ENCODE measurements at places on chromosomes 1 and 21.

- no peak for DNase-seq
Observed at GRCh38 chr1:100009458-100009857, 39.7 kb downstream of the SLC35A3 start.

DNA sequence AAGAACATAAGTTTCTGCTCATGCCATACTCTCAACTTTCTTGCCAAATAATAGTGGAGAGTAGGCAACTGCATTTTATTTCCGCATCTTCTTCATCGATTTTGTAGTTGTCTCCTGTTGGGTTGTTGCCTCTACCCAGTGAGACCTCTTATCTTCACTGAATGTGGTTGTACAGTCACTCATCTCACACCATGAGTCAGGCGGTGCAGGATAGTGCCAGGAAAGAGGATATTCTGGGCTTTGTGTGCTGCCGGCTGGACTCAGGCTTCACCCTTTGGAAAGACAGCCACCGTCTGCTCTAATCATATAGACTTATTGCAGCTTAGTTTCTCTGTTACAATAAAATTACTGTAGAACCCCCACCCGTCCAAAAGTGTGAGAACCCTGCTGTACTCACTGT, 154.3 kb upstream of the USP24 start:
- DNase-seq = no peak

GRCh38 chr1:161838362-161838761, 72.2 kb downstream of the ATF6 start:
- no peak for DNase-seq

- peak; percentile 21 for DNase-seq
Observed at GRCh38 chr1:221708987-221709386, 32.9 kb downstream of the DUSP10 start.

GRCh38 chr21:39088031-39088370, 95.2 kb downstream of the PSMG1 start:
- no peak for DNase-seq

GRCh38 chr21:16502273-16502672, 772.5 kb downstream of the USP25 start:
- no peak for DNase-seq

DNA sequence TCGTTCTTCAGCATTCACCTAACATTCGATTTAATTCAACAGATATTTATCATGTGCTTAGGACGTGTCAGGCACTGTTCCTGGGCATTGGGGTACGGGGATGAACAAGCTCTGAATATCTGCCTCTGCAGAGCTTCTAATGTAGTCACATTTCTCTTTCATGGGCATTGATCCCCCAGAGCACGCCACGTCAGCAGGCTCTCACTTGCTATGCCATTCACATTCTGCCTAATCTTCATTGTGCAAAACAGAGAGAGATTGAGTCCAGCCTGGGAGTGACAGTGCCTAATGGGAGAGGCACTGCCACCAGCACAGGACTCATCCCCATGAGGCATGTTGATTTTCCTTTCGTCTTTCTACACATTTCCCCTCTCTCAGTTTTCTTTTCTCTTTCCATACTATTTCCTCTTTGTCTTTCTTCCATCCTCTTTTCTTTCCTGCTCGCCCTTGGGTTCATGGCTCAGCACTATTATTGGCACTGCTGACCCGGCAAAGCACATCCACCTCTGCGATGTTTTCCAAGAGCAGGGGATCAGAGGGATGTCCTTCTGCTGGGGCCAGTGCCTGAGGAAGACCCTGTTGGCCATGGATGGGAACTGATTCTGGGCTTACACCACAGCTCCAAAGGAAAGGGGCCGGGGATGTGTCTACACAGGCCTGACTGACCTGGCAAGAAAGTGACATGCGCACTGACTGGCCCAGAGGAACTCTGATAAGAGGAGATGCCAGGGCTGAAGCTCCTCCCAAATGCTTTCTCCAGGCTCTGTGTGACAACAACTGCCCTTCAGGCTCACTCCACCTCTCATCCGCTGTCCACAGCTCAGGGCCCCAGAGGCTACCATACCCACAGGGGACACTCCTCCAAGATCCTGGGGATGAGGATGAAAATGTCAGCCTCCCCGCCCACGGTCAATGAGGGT, 195.9 kb downstream of the TOMM20 start:
- DNase-seq = no peak

- DNase-seq = no peak
Observed at GRCh38 chr1:225044258-225044657, 114.8 kb downstream of the DNAH14 start.

DNA sequence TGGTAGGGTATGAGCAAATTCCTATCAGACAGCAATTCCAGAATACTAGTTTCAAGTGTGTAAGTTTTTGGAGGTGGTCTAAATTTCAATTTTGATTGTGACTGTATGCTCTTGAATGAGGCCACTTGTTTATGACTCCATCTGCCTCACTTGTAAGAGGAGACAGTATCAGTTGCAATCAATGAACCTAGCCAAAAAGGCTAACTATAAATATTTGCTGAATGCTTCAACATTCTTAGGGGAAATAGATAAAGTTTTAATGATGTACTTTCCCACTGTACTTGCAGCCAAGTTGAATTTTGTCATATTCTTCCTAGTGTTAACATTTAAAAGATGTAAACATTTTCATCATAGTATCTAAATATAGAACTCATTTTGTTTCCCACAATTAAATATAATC, 32.1 kb upstream of the RWDD3 start:
- no peak for DNase-seq

DNA sequence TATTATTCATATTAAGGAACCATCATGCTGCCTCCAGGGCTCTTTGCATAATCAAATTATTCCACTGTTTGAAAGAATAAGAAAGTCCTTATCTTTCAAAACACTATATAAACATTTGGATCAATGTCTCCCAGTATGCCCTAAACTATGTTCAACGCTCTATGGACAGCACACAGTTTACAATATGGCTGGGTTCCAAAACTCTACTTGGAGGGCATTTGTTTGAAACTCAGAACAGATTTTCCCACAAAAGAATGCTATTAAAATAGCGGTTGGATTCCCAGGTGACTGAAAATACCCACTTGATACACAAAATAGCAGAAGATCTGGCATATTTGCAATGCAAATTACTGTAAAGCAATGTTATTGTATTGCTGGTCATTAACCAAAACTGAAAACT, 3.2 kb downstream of the HAO2 start:
- no peak for DNase-seq

DNA sequence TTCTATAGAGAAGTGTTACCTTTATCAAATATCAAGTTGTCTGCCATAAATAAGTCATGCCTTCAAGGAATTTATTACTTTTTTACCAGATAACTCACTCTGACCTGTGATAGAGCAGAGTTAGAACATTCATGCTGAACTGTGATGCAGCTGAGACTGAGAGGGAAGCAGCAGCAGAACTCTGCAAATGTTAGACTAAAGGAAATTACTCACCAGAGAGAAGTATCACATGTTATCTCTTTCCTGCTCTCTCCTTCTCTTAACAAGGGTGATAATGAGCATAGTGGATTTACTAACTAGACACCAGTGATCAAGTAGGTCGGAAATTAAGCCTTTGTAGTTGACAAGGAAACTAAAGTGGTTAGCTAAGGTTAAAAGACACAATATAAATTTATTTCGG, 181.6 kb downstream of the RASAL2 start:
- no peak for DNase-seq

- no peak for DNase-seq
Observed at GRCh38 chr21:35470522-35470921, 421.4 kb upstream of the RUNX1 start.

GRCh38 chr21:36127250-36127904, 7.5 kb upstream of the CBR3 start:
- no peak for DNase-seq

DNA sequence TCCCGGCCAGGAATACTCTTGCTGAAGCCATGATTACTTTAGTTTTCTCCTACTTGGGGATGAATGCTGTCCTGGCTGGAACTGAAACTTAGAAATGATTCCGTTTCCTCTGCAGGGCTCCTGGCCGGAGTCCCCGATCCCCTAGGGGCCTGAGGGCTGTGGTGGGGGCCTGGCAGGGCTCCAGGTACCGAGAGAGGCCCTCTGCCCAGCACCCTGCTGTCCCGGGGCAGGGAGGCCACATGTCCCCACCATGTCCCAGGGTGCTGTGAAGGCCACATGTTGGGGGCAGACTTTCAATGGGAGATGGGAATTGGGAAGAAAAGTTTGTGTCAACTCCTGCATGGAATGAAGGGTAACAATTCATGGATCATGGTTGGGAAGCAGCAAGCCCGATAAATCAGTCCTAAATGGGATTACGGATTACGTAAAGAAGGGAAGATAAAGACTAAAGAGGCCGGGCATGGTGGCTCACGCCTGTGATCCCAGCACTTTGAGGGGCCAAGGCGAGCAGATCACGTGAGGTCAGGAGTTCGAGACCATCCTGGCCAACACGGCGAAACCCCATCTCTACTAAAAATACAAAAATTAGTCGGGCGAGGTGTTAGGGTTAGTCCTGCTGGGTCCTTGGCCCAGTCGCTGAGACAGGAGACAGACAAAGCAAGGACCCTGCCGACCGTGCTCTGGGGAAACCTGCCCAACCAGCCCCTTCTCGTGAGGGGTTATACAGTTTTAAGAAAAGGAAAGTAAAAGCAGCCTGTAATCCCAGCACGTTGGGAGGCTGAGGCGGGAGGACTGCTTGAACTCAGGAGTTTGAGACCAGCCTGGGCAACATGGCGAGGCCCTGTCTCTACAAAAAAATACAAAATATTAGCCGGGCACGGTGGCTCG, 37.6 kb downstream of the MORN1 start:
- no peak for DNase-seq

DNA sequence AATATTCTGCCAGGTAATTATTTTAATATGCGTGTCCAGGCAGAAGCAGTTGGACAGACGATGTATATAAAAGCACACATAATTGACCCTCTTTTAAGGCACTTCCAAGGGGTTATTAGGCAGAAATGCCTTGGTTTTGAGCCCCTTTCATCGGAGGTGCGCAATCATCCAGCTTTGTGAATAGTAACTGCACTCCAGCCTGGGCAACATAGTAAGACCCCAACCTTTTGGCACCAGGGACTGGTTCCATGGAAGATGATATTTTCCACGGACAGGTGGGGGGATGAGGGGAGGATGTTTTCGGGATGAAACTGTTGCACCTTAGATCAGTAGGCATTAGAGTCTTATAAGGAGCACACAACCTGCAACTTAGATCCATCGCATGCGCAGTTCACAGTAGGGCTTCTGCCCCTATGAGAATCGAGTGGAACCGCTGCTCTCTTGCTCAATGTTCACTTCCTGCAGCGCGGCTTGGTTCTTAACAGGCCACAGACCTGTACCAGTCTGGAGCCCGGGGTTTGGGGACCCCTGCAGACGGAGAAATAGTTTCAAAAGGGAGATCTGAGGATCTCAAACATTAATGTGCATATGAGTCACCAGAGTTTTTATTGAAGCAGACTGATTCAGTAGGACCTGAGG, 1.8 kb upstream of the MCOLN2 start:
- peak; percentile 35 for DNase-seq

GRCh38 chr1:202315576-202316168, 26.1 kb downstream of the UBE2T start:
- DNase-seq = peak; percentile 68

GRCh38 chr1:56045062-56045461, 534.3 kb downstream of the PLPP3 start:
- DNase-seq = no peak

DNA sequence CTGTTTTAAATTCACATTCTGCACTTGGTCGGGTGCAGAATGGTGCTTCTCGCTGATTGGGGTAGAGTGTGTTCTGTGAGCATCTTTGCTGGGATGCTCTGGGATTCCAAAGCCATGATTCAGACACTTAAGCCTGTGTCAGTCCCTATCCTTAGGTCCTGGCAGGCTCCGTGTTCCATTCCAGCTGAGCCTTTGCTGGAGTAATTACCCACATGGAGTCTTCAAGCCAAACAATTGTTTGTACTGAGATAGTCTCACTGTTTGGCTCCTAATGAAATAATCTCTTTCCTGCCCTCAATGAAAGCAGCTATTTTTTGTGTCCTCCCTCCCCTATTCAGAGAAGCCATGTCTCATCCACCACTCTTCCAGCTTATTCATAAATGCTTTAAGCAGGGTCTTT, 18.7 kb downstream of the SMAP2 start:
- no peak for DNase-seq

GRCh38 chr1:150992626-150993025, 10.5 kb downstream of the ANXA9 start:
- no peak for DNase-seq

DNA sequence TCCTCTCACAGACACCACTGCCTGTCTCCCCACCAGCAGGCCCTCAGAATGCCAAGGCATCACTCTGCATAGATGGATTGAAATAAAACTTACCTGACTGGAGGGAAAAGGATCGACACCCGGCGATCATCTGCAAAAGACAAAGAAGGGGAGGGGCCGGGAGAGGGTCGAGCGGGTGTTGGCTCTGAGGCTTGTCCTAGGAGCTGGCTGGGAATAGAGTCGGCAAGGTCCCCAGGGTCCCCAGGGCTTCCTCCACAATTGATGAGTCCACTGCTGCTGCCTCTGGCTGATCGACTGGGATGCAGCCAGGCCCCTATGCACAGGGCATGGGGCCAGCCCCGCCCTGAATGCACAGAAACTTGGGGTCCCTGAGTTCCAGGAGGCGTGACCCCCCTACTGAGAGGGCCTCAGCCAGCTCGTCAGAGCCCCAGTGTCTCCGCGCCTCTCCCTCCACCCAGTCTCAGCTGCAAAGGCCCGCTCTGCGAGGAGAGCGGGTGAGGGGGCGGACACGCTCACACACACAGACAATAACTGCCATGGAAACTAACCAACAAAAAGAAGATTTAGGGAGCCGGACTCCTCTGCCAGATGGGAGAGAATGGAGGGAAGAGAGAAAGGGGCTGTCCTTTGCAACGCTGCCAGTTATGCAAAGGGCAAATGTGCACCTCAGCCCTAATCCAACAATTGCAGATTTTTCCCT, at the start of gene KLHDC8A:
KLHDC8A (minus strand) TSS at position 483 of the 700 bp plus-strand sequence. CDS start 13,318 bp downstream, outside the sequence.
- DNase-seq = no peak

DNA sequence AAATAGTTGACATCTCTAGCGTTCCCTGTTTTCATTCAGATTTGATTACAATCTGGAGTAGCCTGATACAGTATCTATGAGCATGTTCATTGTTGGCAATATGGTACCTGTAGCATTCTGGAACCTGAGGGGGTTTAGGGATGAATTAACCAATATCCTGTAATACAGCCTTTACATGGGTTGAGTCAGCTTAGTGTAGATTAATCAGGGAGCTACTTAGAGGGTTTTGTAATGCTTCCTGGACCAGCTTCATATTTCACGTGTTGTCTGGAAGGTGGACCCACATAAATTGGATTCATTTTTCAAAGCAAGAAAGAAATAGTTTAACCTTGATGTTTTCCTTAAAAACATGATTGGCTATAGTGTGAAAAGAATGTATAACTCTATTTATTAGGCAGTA, 3.6 kb downstream of the OTUD3 start:
- no peak for DNase-seq

- DNase-seq = no peak
Observed at GRCh38 chr1:230153641-230154296, 86.7 kb downstream of the GALNT2 start.

DNA sequence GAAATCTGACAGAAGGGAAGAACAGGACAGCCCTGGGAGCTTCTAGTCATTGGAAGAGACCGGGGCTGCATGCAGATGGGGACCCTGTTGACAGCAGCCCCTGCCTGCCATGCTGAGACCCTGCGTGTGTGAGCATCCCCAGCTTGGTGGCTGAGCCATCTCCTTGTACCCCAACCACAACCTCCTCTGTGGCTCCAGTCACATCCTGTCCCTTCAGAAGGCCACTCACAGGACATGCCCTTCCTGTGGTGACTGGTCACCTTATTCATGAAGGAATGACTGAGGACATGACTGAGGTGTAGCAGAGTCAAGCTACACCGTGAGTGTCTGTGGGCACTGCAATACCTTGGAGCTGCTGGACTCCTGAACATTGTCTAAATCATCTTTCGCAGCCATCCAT, 141.8 kb upstream of the ERRFI1 start:
- no peak for DNase-seq

GRCh38 chr21:16264319-16264718, 534.5 kb downstream of the USP25 start:
- DNase-seq = no peak
